Sciatic nerve (tissue), 2 donors: ENCODE measurements at places on chromosomes 7 and 10.

GRCh38 chr7:31007634-31008033, 43.9 kb downstream of the GHRHR start:
- no peak for DNase-seq

- peak; percentile 88 for DNase-seq
These were observed 1.1 kb downstream of the MARVELD1 start for GRCh38 chr10:97714401-97715258.

GRCh38 chr7:22278660-22279059, 78.3 kb downstream of the RAPGEF5 start:
- no peak for DNase-seq

DNA sequence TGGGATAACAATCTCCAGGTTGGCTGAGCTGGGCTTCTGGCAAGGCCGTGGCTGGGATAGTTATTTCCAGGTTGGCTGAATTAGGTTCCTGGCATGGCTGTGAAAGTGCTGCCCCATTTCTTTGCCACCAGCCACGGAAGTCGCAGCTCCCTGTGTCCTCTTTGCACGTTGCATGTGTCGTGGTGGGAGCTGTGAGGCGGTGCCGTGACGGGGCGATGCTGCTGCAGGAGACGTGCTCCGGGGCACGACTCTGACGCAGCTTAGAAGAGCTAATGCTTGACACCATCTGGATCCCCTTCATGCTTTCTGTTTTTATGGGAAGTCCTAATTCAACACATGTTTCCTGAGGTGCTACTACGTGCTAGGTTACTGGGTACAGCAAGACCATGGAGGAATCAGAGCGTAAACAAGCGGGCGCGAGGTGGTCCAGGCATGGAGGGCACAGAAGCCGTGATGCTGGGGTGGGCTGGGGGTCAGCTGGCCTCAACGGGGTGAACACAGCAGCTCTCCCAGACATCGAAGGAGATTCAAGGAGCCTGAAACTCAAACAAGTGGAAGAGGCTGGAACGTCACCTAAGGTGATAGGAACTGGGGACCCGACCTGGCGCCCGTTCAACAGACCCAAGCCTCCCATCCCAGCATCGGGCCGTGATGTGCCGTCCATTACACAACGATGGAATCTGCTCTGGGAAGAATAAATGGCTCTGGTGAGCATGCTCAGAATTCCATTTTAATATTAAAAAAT, 407.1 kb downstream of the DNAJB6 start:
- DNase-seq = no peak

GRCh38 chr7:100407285-100408180, 21.0 kb downstream of the ZCWPW1 start:
- DNase-seq = no peak

DNA sequence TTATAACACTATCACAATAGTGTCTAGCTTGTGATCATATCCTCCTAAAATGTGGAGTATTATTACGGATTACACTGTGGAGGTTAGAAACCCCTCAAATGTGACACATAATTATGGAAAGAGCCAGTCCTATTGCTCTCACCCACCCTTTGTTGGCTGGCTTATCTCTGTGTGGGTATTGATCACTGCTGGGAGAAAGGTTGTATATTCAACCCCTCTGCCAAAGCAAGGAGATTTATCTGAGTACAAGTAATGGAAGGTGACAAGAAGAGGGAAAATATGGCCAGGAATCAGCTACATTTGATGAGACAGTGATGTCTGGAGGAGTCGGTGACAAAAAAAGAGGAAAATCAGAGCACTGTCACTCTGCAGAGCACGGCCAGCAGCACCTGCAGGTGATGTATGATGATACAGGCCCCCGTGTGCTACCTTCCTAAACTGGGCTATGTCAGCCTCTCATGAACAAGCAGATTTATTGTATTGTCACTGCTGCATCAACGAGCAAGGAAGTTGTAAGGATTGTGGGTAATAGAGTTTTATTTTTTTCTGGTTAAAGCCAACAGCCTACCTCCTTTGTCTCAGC, 235.3 kb downstream of the PHF14 start:
- DNase-seq = no peak

DNA sequence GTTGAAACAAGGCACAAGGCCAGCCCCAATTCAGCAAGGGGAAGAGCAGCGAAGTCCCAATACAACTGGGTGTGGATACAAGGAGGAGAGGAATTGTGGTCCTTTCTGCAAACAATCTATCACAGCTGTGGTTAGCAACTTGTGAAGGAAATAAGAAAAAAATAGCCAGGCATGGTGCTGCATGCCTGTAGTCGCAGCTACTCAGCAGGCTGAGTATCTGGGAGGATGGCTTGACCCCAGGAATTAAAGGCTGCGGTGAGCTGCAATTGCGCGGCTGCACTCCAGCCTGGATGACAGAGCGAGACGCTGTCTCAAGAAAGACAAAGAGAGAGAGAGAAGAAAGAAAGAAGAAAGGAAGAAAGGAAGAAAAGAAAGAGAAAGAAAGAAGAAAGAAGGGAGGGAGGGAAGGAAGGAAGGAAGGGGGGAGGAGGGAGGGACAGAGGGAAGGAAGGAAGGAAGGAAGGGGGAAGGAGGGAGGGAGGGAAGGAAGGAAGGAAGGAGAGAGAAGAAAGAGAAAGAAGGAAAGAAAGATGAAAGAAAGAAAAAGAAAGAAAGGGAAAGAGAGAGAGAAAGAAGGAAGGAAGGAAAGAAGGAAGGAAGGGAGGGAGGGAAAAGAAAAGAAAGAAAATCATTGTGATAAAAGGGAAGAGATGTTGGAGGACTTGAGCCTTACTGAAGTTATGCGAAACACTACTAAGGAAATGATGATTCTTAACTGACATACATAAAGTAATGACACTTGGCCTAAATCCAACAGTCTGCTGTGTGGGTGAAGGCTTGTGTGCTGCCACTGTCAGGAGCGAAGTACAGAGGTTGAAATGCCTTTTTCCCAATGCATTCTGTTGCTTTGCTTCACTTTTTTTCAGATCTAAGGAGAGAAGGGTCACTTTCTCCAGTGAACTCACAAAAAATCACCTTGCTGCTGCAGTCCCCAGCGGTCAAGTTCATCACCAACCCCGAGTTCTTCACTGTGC, 117.0 kb upstream of the STK17A start:
- DNase-seq = no peak

DNA sequence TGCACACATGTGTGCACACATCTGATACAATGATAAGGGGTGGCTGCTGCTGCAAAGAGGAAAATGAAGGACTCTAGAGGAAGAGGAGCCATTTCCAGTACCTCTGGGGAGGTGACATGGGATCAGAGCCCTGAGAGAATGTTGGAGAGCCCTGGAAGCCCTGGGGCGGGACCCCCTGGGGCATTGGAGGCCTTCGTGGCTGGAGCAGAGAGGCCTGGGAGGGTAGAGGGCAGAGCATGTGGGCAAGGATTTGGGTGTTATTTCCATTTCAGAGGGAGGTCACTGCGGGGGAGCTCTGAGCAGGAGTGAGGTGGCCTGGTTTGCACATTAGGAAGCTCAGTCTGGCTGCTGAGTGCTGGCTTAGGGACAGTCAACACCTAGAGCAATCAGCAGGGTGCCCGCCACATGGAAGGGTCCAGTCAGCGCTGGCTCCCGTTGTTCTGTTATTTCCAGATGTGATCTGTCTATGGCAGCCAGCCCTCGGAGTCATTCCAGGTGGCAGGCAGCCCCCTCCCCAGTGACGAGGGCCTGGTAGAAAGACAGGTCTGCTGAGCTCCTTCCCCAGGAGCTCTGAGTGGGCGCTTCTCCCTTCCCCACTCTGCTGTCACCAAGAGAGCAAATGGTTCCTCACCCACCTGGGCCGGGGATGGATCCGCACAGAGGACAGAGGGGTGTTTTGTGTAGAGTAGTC, 24.1 kb upstream of the BTBD16 start:
- no peak for DNase-seq

DNA sequence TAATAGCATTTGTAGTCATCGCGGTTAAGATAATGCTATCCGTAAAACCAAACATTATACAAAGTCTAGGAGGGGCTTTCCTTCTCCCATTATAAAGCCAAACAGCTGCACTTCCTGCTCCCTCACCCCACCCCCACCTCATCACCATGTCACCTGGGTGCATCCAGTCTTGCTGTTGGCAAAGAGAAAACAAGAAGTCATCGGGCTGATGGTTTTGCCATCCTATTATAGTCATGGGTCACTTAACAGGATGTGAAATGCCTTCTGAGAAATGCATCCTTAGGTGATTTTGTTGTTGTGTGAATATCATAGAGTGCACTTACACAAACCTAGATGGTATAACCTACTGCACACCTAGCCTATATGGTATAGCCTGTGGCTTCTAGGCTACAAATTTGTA, 157.0 kb downstream of the BMPER start:
- DNase-seq = no peak

GRCh38 chr10:100100651-100101184, 19.0 kb upstream of the CPN1 start:
- DNase-seq = no peak

GRCh38 chr10:70478191-70479164, at the start of gene PALD1:
Gene PALD1, plus strand, starts transcription at chr10:70478767. Its CDS starts 47,185 bp downstream, at chr10:70525952.
- peak; percentile 78 for DNase-seq

GRCh38 chr10:126647116-126647515, 23.4 kb downstream of the C10orf90 start:
- DNase-seq = no peak

DNA sequence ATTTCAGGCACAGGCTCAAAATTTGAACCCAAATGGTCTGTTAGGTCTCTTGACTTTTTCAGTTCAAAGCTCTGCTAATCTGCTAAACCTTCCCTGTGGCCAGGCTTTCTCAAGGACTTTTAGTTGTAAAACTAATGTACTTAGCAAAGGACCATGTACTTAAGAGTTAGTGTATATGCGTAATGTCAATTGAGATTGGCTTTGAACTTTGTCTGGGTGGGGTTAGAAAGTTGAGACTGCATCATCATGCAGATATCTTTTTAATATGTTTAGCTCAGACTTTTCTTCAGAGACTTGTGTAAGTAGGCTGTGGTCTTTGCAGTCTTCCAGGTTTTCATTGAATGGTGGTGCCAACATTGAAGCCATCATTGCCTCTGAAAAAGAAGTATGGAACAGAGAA, 33.7 kb downstream of the CYP51A1 start:
- DNase-seq = no peak

- peak; percentile 15 for DNase-seq
These were observed 121.6 kb downstream of the OAT start for GRCh38 chr10:124296813-124297788.

DNA sequence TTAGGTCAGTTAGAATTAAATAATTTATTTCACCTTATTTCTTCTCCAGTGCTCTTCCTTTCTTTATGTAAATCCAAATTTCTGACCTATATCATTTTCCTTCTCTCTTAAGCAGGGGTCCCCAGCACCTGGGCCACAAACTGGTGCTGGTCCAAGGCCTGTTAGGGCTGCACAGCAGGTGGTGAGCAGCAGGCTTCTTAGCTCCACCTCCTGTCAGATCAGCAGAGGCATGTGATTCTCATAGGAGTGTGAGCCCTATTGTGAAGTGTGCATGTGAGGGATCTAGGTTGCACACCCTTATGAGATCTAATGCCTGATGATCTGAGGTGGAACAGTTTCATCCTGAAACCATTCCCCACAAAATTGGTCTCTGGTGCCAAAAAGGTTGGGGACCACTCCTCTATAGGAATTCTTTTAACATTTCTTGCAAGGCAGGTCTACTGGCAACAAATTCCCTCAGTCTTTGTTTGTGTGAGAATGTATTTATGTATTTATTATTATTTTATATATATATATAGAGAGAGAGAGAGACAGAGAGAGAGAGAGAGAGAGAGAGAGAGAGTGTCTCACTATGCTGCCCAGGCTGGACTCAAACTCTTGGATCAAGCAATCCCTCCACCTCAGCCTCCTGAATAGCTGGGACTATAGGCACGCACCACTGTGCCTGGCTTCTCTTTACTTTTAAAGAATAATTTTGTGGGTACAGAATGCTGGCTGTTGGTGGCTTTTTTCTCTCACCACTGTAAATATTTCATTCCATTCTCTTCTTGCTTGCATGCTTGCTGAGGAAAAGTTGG, 4.3 kb upstream of the ABCC2 start:
- no peak for DNase-seq

- DNase-seq = no peak
These were observed 213.7 kb downstream of the ELMO1 start for GRCh38 chr7:37234928-37235327.

GRCh38 chr10:4543938-4544533, 282.0 kb upstream of the AKR1E2 start:
- DNase-seq = no peak

GRCh38 chr7:79453558-79454360, at the start of gene MAGI2:
Gene MAGI2, minus strand, starts transcription at chr7:79453667. Its CDS starts 347 bp downstream, at chr7:79453320.
- peak; percentile 93 for DNase-seq

- DNase-seq = no peak
These were observed 18.1 kb upstream of the NRP1 start for GRCh38 chr10:33352615-33353014.

DNA sequence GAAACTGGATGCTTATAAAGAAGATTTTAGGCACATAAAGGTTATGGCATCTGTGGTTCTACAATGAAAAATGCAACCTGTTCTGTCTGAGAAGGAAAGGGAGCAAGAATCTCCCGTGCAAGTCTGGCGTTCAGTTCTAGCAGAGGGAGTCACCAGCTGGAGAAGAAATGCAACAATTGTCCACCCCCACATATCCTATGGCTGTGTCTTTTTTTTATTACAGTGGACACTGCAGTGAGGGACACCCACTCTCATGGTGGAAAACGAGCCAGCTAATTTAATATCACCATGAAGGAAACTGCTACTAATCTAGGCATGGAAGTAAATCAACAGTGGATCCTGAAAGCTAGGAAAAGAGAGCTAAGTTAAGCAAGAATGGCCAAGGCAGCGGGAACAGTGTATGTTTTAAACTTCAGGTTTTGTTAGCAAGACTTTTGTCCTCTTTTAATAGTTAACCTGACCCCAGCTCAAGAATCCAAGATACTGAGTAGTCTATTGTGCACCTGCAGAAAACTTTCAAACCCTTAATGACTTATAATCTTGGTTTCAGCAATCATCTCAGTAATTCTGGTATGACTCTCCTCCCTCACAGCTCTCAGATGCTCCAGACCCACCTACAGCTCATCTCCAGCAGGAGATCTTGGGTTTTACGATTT, 149.3 kb downstream of the FGFR2 start:
- no peak for DNase-seq

DNA sequence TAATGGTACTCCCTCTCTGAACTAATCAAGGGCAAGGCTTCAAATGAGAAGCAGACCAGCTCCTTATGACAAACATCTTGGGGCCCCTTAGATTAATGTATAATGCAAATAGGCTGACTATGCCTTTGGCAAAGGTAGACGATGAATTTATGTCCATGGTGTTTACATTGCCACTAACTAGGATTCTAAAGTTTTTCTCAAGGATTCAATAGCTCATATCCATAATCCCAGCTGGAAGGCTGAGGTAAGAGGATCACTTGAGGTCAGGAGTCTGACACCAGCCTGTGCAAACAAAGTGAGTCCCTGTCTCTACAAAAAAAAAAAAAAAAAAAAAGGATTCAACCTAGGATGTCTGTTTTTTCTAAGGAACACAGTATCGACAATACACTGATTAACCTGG, 96.5 kb downstream of the ORC5 start:
- no peak for DNase-seq

DNA sequence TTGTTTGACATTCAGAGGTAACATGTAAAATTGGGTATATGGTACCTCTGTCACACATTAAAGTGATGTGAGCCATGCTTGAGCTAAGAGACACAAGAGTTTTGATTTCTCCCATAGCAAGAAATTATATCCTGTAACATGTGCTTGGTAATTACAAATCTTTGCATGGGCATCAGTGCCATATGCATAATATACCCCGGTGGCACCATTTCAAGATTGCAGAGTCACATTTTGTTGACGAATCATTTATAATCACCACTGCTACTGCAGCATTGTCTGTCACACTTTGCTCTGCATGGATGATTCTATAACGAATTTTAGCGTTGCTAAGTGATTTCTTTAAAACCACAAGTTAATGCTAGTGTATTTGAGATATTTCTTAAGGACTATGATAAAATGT, 443.7 kb upstream of the LRRN3 start:
- no peak for DNase-seq
